ENCODE measurements at places on chromosomes 1 and 21.

GRCh38 chr1:205065666-205066065, 18.6 kb downstream of the TMEM81 start:
- no peak for DNase-seq

- DNase-seq, result no peak
These were observed 109.8 kb downstream of the RAVER2 start for GRCh38 chr1:64854674-64855073.

DNA sequence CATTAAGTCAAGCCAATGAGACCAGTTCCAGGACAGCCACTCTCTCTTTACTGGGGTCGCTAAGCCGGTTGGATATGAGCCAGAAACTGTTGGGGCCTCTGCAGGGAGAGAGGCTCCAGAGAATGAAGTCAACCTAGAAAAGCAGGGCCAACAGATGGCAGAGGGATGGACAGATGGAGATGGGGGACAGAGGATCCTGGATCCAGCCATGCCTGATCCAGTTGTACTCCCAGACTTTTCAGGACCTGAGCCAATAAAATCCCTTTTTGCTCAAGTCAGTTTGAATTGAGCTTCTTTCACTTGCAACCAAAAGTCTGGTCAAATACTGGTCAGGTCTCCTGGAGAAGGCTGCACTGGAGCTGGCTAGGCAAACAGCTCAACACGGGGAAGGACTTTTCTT, 2.2 kb downstream of the DHCR24 start:
- DNase-seq, result no peak

GRCh38 chr1:33367485-33368405, 46.8 kb upstream of the A3GALT2 start:
- peak; percentile 93 for DNase-seq

GRCh38 chr21:46253610-46254124, 25.1 kb upstream of the LSS start:
- no peak for DNase-seq

GRCh38 chr1:117828201-117828600, 101.2 kb downstream of the GDAP2 start:
- peak; percentile 62 for DNase-seq

- no peak for DNase-seq
These were observed 375.1 kb upstream of the ZP4 start for GRCh38 chr1:238265866-238266265.

GRCh38 chr1:198598796-198599321, 40.0 kb upstream of the PTPRC start:
- no peak for DNase-seq

DNA sequence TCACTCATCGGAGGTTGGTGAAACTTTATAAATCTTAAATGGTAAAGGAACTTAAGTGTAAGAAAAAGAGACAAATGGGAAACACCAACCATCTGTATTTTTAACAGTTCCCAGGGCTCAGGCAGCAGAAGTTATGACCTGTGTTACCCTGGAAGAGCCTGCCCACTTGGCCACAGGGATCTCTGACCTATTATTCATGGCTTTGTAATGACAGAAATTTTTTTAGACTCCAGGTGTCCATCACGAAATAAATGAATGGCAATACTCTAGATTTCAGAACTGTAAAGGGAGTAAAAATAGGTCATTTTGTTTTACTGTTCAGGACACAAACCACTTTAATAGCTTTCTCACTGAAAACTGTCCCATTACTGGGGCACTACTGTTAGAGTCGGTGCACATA, 389.8 kb downstream of the VAV3 start:
- DNase-seq, result no peak

GRCh38 chr1:103461161-103462105, 64.1 kb upstream of the RNPC3 start:
- peak; percentile 44 for DNase-seq

GRCh38 chr1:62508187-62508758, 71.4 kb downstream of the USP1 start:
- DNase-seq, result peak; percentile 50

GRCh38 chr1:110505596-110505995, 13.4 kb downstream of the KCNA10 start:
- no peak for DNase-seq

DNA sequence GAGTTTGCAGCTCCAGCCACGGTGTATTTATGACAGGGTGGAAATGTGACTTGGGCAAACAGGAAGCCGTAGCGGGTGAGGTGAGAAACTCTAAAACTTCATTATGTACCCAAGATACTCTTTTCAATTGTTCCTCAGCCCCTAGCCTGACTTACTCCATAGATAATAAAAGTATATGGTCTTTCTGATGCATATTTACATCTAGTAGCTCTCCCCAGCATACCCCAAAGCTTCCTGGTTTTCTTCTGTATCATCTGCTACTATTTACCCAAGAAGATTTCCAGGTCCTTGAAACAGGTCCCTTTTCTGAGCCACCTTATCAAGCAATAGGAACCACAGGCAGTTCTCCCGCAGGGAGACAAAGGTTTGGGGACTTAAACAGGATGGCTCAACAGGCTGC, 201.5 kb upstream of the ESRRG start:
- DNase-seq, result no peak

- DNase-seq, result no peak
These were observed 72.0 kb downstream of the VCAM1 start for GRCh38 chr1:100791586-100791985.

GRCh38 chr1:40451238-40451585, 936 bp downstream of the ZFP69B start:
- no peak for DNase-seq

- no peak for DNase-seq
These were observed 253.8 kb downstream of the KAZN start for GRCh38 chr1:14852291-14852690.

GRCh38 chr1:197567442-197567841, 207.8 kb downstream of the DENND1B start:
- no peak for DNase-seq

DNA sequence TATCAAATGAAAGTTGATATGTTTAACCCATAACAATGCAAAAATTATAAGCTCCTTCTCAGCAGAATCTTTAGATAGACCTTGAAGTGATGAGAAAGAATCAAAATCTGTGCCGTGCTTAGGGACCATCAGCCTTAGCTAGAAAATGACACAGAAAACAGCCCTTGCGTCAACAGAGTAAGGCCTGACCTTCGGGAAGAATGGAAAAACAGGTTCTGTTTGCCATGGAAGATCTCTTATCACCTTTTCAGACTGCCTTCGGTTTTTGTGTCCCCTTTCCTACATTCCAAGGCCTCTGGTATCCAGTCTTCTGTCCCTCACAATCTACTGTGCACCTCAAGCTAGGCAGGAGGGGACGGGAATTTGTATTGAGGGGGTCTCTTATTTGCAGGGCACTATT, 37.6 kb upstream of the DPT start:
- DNase-seq, result no peak

GRCh38 chr1:18419113-18419844, 61.5 kb upstream of the KLHDC7A start:
- DNase-seq, result no peak

GRCh38 chr1:203528976-203529835, 35.3 kb downstream of the OPTC start:
- DNase-seq, result no peak

- DNase-seq, result no peak
These were observed 20.8 kb downstream of the GNAT2 start for GRCh38 chr1:109598655-109599054.

GRCh38 chr1:151924691-151925587, 15.6 kb upstream of the THEM4 start:
- no peak for DNase-seq

DNA sequence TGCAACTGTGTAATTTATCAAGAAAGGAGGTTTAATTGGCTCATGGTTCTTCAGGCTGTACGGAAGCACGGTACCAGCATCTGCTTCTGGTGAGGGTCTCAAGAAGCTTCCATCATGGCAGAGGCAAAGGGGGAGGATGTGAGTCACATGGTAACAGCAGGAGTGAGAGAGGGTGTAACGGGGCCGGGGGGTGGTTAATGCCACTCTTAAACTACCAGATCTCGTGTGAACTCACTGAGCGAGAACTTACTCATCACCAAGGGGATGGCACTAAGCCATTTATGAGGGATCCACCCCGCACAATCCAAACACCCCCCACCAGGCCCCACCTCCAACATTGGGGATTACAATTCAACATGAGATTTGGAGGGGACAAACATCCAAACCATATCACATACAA, 21.0 kb upstream of the IFFO2 start:
- DNase-seq, result no peak

GRCh38 chr1:212495766-212496494, 63.2 kb downstream of the NENF start:
- DNase-seq, result no peak

GRCh38 chr1:244294599-244295224, 157.0 kb downstream of the ADSS2 start:
- DNase-seq, result no peak

GRCh38 chr1:89870998-89871397, 50.2 kb downstream of the LRRC8D start:
- DNase-seq, result no peak

- DNase-seq, result no peak
These were observed 288.5 kb upstream of the POU3F1 start for GRCh38 chr1:38334930-38335592.

GRCh38 chr1:9475061-9475627, 64.1 kb upstream of the SLC25A33 start:
- no peak for DNase-seq

DNA sequence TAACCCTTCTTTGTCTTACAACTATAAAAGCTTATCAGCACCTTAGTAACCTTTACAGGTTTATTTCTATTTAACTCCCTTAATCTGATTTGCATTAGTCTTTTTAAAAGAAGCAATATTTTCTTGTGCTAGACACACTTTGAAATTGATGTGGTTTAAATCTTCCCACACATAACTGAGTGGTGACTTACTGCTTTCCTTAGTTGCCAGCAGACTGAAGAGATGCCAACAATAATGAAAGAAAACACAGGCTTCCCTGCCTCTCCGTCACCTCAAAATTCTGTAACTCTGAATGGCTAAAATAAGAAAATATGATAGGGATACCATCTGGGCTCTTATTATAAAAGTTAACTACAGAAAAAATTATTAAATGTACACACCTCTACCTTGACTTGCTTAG, 196.8 kb downstream of the PTBP2 start:
- peak; percentile 40 for DNase-seq

GRCh38 chr1:213054733-213055591, 3.9 kb downstream of the RPS6KC1 start:
- DNase-seq, result no peak

- no peak for DNase-seq
These were observed 7.2 kb downstream of the INKA2 start for GRCh38 chr1:111731956-111732355.

GRCh38 chr1:170254371-170254770, 108.6 kb downstream of the NTMT2 start:
- DNase-seq, result no peak

DNA sequence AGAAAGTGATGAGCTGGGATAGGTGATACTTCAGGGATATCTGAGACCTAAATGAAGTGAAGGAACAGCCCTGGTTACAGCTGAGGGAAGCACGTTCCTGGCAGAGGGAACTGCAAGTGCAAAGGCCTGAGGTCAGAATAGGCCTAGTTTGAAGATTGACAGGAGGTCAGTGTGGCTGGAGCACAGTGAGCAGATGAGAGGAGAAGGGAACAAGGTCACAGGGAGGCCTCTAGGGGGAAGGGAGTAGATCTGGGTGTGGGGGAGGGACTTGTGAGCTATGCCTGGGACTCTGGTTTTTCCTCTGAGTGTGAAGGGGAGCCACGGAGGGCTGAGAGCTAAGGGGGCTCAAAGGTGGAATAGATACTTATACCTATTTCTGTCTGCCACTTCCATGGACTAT, 736.4 kb downstream of the MATN1 start:
- no peak for DNase-seq
